ENCODE measurements at places on chromosomes 3 and 15. TPM values are rescaled to one million over a fixed set of nuclear protein-coding genes. Genes with fewer than 3 reads are reported as not detected.

CLRN1 gene
- not detected for total RNA-seq

GPR149 gene
- total RNA-seq: not detected

TRPM1 gene
- not detected for total RNA-seq

SMCO1 gene
- total RNA-seq: not detected

SAXO2 gene
- total RNA-seq: 2.1 TPM

CPA3 gene
- not detected for total RNA-seq

ABI3BP gene
- 1.6 TPM for total RNA-seq

IL16 gene
- total RNA-seq: 0.02 TPM

ADAMTSL3 gene
- 0.34 TPM for total RNA-seq

ARRDC4 gene
- 0.28 TPM for total RNA-seq

ATP2B2 gene
- total RNA-seq: 0.09 TPM

C3orf85 gene
- total RNA-seq: not detected

TNFAIP8L3 gene
- 36.0 TPM for total RNA-seq

CASR gene
- not detected for total RNA-seq

SKOR1 gene
- total RNA-seq: not detected

CDCP1 gene
- 6.5 TPM for total RNA-seq

HYAL1 gene
- total RNA-seq: 0.54 TPM

CADPS gene
- not detected for total RNA-seq

ELL3 gene
- 1.7 TPM for total RNA-seq

U2SURP gene
- 84.9 TPM for total RNA-seq

ZMYND10 gene
- total RNA-seq: 0.94 TPM

NISCH gene
- total RNA-seq: 13.2 TPM

TPRG1 gene
- 0.18 TPM for total RNA-seq

CTXND1 gene
- 0.01 TPM for total RNA-seq

B3GNT5 gene
- 24.8 TPM for total RNA-seq

ADAMTS17 gene
- total RNA-seq: 0.42 TPM

All from A549 treated with AZD2906 at 1 μM for 4 hours (cell line).